ENCODE measurements at places on chromosomes 3 and 15.

GRCh38 chr15:48641416-48641815, 4.1 kb downstream of the FBN1 start:
- no peak for DNase-seq

DNA sequence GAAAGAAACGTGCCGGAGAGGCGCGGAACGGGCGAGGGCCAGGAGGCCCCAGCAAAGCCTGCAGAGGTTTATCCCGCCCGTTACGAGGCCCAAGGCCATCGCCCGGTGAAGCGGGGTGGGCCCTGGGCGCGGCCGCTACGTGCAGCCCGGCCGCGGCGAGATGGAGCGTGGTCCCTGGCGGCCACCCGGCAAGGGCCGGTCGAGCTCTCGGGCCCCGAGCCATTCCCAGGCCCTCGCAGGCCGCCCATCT, 1.1 kb downstream of the PKM start:
- no peak for DNase-seq

GRCh38 chr3:23390989-23391553, 187.9 kb downstream of the UBE2E2 start:
- no peak for DNase-seq

DNA sequence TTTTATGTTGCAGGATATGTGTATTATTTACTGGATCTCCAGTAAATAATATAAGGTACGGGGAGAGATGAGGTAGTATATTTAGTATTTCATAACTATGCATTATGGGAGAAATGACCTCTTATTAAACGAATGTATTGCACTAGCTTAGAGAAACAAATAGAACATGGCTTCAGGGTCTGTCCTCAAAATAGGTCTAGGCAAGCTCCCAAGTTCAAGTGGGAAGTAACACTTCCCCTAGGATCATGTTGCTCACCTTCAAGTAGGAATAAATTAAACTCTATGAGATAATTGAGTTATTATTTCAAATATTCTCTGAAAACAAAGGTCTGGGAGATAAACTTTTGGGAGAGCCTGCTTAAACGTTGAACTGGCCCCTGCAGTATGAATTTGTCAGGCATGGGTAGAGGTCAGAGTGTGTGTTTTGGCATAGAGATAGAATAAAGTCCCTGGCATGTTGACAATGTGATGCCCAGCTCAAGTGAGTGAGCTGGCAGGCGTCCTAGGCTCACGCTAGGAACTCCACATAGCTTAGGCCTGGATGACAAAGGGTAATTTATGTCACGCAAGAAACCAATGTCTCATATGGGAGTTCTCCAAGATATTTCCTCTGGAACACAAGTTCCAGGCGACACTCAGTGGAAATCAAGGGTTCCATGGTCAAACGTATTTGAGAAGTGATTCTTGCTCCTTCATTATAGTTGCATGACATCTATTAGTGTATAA, 236.8 kb downstream of the CACNA2D3 start:
- no peak for DNase-seq

- no peak for DNase-seq
These were observed 57.3 kb downstream of the GPR171 start for GRCh38 chr3:151145713-151146070.

- no peak for DNase-seq
These were observed 54.5 kb downstream of the ALDH1A2 start for GRCh38 chr15:58010983-58011382.

- DNase-seq: no peak
These were observed 39.6 kb downstream of the ERC2 start for GRCh38 chr3:56428667-56429066.

GRCh38 chr3:182508919-182509711, 284.2 kb upstream of the ATP11B start:
- DNase-seq: no peak

GRCh38 chr3:126994661-126995245, 11.8 kb downstream of the PLXNA1 start:
- DNase-seq: no peak

DNA sequence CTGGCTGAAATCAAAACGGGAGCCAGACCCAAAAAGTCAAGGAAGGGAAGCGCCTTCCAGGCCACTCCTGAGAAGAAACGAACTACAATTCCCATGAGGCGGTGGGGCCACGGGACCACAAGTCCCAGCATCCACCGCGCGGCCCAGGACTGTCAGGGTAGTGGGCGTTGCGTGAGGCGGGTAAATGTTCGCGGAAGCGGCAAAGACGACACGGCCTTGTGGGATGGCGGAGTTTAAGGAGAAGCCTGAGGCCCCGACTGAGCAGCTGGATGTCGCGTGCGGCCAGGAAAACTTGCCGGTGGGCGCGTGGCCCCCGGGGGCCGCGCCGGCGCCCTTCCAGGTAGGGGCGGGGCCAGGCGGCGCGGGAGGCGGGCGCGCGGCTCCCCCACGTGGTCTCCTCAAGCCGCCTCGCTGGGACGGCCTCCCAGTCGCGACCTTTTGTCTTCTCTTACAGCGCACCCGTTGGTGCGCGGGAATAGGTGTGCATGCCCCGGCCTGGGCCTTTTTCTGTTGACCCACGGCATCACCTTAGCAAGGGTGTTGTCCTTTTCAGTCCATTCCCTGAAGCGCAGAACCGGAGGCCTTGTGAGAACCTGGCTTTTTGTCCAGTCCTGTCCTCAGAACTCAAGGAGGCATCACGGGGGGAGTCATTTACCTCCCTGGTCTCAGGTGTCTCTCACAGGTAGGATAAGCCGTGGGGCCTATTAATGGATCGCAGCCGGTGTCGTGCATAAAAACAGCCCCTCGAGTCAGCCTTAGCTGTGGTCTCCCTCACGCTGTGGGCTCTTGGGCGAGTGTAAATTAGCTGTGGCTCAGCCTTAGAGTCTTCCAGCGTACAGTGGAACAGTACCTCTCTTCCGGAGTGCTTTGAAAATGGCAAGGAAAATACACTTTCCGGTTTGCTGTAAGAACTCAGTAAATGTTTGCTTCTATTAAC, at the start of gene SETMAR:
SETMAR (plus strand) TSS at position 183 of the 937 bp plus-strand sequence; CDS start at position 185, 2 bp downstream.
- DNase-seq: peak; percentile 77

- DNase-seq: no peak
These were observed 48.7 kb upstream of the RYK start for GRCh38 chr3:134299185-134299887.

GRCh38 chr3:103105206-103105605, 670.4 kb downstream of the ZPLD1 start:
- no peak for DNase-seq

DNA sequence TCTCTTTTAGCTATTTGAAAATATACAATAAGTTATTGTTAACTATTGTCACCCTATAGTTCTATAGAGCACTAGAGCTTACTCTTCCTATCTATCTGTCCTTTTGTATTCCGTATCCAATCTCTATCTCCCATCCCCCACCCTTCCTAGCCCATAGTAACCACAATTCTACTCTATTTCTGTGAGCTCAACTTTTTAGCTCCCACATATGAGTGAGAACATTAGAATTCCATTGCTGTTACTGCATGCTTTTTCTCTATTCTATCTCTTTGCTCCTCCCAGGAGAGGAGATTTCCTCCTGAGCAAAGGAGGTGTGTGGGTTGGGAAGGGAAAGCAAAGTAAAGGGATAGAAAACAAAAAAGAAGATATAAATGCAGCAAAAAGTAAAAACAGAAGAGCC, 105.6 kb upstream of the SLC4A7 start:
- no peak for DNase-seq

- no peak for DNase-seq
These were observed 103.9 kb downstream of the FBN1 start for GRCh38 chr15:48541341-48542278.

- DNase-seq: no peak
These were observed 47.2 kb downstream of the IGSF11 start for GRCh38 chr3:118987477-118987876.

DNA sequence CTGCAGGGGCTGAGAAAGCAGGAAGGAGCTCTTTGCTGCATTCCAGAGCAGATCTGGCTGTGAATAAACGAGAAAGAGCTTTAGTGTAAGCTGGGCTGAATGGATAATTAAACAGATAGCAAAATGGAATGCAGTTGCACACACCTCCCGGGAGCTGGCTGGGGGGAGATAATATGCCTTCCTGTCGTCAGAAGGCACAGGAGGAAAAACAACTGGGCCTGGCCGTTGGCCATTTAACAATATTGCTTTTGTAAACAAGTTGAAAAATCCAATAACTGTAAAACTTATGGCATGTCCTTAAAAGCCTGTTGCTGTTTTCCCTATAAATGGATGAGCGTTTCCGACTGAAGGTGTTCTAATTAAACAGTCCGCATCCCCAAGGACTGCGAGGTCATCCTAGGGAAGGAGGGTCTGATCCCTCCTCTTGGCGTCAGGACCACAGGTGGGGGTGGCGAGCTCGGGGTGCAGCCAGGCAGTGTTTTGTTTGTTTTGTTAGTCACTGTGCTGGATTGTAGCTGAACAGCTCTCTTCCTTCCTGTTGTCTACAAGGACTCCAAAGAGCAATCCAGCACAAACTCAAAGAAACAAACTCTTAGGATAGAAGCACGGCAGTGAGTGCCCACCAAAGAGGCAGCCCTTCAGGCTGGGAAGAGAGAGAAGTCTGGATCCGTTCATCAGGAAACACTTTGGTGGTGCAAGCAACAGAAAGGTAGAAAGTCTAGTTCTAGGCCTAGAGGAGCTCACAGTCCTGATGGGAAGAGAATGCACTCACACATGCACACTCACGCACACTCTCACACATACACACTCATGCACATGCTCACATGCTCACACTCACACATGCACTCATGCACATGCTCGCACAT, 133.4 kb upstream of the SMAD3 start:
- DNase-seq: no peak

- DNase-seq: no peak
These were observed 34.0 kb downstream of the ATP13A4 start for GRCh38 chr3:193520738-193521137.

- no peak for DNase-seq
These were observed 629.1 kb downstream of the MECOM start for GRCh38 chr3:169034401-169034800.

GRCh38 chr15:77181305-77182074, 110.6 kb upstream of the TSPAN3 start:
- no peak for DNase-seq

GRCh38 chr3:187255314-187255713, 36.2 kb downstream of the MASP1 start:
- DNase-seq: no peak

GRCh38 chr15:66389098-66389858, 2.6 kb downstream of the MAP2K1 start:
- DNase-seq: no peak

DNA sequence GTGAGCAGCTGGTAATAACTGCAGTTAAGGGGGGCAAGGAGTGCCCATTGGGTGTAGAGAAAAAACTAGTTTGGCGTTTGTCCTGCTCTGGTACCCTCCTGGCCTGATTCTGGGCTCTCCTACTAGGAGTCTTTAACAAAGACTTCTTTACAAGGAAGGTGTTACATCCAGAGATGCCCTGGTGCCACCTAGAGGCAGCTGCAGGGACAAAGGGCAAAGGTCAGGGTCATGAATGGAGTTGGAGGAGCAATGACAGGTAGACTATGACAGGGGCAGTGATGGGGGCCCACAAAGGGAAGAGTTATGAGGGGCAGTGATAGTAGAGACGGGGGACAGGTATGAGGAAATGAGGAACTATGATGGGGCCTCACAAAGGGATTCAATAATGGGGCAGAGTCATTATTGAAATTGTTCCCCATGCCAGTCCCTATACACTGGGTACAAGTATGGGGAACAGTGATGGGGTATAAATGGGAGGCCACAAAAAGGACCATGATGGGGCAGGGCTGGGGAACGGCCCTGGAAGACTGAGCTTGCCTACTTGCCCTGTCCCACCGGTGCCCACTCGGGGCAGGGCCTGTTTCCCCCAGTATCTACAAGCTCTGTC, 7.9 kb downstream of the CCDC71 start:
- DNase-seq: no peak

GRCh38 chr3:42892169-42892568, 13.8 kb upstream of the ZNF662 start:
- no peak for DNase-seq

DNA sequence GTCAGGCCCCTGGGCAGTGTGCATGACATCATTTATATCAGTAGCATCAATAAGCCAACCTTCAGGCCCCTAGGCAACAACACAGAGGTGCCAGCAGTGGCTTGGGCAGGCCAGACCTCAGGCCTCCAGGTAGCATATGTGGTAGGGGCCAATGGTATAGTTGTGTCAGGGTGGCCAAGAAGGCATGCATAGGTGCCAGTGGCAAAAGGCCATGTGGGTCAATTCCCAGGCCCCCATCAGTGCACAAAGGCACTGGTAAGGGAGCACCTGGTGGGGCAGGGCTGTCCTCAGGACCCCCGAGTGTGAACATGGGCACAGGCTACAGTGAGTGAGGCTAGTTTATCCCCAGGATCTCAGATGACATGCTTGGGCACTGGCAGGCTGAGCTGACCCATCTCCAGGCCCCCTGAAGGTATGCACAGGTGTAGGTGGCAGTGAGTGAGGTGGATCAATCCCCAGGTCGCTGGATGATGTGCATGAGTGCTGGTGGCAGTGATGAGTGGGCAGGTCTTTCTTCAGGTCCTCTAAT, 244.1 kb upstream of the ZNF385D start:
- DNase-seq: no peak

- DNase-seq: no peak
These were observed 40.8 kb downstream of the MRAS start for GRCh38 chr3:138389144-138389601.

GRCh38 chr15:63030101-63030551, 12.4 kb upstream of the TPM1 start:
- no peak for DNase-seq

- DNase-seq: no peak
These were observed 4.5 kb downstream of the SNX22 start for GRCh38 chr15:64155802-64156651.

DNA sequence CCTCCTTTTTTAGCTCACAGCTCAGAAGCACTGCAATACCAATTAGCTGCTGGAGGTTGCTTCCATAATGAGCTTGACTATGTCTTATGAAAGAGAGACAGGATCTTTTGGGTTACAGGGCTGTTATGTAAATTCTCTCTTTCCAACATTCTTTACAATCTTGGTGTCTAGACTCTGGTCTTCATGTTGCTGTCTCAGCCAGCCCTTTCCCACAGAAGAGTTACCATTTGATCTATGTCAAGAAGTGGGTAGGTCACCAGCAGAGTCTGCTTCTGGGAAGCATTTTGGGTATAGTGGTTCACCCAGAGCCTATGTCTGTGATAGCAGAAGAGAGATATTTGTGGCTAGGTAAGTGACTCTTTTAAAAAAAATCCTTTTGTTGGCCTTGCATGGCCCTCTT, 234.5 kb downstream of the SATB1 start:
- DNase-seq: no peak
